ENCODE measurements at places on chromosomes 12 and 14.

GRCh38 chr12:52207895-52208294 is 16.1 kb upstream of the KRT80 start:
- DNase-seq = no peak

DNA sequence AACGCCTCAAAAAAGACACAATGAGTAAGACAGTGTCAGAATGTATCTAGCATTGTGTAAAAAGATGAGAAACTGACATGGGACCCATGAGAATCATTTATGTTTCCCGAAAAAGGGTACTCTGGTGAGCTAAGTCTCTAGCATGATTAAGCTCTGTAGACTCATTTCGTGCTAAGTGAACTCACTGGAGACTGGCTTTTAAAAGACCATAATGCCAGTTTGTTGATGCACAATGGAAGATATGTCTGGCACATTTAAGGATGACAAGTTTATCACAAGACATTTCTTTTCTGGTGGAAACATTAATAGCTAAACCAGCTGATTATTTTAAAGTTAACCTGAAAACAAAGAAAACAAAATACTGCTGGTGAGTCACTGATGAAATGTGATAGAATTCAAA is 233.5 kb downstream of the SLC2A13 start:
- no peak for DNase-seq

DNA sequence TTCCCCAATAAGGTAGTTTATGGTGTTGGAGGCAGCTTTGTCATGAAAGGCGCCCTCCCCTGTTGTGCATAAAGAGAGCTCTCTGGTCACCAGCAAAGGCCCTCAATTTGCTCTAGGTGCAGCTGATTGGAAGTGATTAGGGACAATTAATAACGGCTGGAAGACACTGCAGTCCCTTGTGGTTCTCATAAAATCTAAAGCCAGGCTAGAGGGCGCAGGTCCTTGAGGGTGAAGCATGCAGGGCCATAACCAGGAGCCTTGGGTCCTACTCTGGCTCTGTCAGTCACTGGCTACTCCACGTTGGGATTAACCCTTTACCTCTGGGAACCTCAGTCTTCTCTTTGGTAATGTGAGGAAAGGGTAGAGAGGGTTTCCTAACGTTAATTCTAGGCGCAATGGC is 1.9 kb downstream of the DAAM1 start:
- no peak for DNase-seq

DNA sequence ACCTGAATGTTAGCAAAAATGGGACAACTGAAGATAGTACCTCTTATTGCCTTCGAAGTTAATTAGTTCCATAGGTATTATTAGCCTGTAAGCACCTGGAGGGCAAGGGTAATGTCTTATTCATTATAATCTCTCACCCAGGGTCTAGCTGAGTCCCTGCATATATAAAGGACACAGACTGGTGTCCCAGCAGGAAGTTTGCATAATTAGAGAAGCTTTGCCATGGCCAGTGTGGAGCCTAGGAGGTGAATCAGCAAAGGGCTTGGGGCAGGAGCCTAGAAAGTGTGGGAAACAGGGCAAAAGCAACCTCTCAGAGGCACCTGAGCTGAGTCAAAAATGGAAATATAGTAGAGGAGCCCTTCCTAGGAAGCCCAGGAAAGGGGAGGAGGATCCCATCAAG is 120.4 kb downstream of the NEDD1 start:
- DNase-seq = no peak

- no peak for DNase-seq
Measured at GRCh38 chr12:106179086-106179485, 40.3 kb upstream of the NUAK1 start.

DNA sequence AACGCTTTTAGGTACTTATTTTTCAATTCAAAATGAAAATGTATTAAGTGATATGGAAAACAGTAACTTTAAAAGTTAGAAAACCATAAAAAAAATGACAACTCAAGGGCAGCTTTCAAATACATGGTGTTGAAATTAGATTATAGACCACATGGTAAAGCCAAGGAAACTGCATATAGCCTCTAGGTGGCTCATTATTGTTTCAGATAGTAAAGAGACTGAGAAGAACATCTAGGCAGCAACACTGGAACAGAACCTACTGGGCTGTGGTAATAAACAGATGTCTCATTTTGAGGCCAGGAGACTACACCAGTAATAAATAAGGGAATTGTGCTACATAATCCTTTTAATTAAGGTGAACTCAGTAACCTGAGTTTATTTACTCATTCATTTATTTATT is 13.0 kb downstream of the FBXO33 start:
- DNase-seq = no peak

DNA sequence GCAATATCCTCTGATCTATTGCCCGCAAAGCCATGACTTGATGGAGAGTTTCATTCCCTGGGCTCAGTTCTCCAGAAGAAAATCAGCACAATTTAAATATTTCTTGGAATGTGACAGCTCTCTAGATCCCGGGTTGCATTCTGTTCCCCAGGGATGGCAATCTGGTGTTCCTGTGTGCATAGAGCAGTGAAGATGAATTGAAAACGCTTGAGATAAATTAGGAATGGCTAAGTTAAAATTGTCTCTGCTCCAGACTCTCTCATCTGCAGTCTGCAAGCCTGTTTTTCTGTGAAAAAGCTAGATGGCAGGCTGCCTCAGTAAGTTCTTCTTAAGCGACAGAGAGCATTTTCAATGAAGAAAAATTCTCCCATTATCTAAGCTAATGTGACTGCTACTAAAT is 582.5 kb upstream of the MGAT4C start:
- no peak for DNase-seq

Data from stimulated activated CD4-positive, alpha-beta T cell treated with anti-CD3 and anti-CD28 coated beads, Interleukin-1b, Interleukin-23, amount 100 ng/mL, for 4 hours (primary cell).